ENCODE measurements at places on chromosomes 11 and 22.

GRCh38 chr22:24330636-24331035 is 60.0 kb downstream of the SPECC1L start:
- no peak for DNase-seq

GRCh38 chr11:79744941-79745340 is 304.1 kb upstream of the TENM4 start:
- no peak for DNase-seq

- no peak for DNase-seq
These were observed 3.6 kb downstream of the CLTCL1 start for GRCh38 chr22:19287889-19288288.

- no peak for DNase-seq
These were observed 28.4 kb downstream of the SHANK3 start for GRCh38 chr22:50701076-50701419.

- DNase-seq: no peak
These were observed 163.4 kb downstream of the CNTN5 start for GRCh38 chr11:99184146-99184545.

DNA sequence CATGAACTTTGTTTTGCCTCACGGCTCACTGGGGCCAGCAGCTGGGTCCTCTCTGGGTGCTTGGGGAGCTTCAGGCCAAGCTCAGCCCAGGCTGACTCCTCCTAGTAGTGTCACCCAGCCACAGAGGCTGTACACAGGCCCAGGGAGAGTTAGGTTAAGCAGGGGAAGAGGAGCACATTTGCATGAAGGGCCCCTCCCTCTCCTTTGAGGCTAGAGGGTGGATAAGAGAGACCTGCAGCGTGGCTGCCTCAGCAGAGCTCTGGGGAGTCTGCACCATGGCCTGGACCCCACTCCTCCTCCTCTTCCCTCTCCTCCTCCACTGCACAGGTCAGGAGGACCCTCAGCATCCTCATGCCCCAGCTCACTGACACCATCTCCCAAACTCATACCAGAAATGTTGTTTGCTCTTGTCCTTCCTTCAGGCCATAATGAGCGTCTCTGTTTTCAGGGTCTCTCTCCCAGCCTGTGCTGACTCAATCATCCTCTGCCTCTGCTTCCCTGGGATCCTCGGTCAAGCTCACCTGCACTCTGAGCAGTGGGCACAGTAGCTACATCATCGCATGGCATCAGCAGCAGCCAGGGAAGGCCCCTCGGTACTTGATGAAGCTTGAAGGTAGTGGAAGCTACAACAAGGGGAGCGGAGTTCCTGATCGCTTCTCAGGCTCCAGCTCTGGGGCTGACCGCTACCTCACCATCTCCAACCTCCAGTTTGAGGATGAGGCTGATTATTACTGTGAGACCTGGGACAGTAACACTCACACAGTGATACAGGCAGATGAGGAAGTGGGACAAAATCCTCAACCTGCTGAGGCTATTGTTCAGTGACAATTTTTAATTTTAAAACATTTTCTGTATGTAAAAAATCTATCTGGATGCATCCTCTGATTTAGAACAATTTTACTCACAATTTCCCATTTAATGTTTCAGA is 82.4 kb upstream of the VPREB1 start:
- DNase-seq: no peak

DNA sequence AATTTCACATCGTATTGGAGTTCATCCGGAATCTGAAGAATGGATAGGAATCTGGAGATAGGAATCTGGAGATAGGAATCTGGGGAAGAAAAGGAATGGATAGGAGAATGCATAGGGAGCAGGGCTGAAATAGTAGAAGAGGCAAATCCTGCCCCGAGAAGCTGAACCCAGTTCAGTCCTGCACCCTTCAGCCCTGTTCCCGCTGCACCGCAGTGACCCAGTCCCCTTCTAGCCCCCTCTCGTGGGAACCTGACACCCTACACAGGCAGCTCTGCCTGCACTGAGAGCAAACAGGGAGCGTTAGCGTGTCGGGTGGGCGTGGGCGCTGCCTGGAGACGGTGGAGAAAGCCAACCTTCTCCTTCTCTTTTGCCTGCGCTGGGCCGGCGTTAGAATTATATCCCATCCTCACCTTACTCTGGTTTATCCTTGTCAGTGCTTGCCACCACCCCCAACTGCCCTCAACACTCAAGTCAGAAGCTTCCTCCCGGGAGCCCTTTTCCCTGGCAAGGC is 1.0 kb upstream of the CCKBR start:
- no peak for DNase-seq

- no peak for DNase-seq
These were observed 16.2 kb downstream of the CSF2RB start for GRCh38 chr22:36929621-36930020.

DNA sequence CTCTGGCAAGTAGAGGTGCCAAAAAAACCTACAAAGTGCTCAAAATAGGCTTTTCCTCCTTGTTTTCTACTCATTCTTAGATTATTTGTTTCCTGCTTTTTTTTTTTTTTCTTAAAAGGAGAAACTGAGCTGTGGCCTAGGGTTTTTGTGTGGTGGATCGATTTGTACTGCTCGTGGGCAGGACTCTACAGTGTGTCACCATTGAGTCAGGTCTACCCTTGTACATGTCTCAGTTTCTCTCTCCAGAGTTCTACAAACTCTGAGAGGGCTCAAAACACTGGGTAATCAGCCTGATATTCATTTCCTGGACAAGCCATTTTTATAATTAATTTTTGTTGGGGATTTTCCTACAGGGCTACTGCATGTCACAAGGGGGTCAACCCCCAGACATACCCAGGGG is 5.2 kb upstream of the CASP4 start:
- DNase-seq: no peak

- DNase-seq: no peak
These were observed 582.0 kb downstream of the TBC1D22A start for GRCh38 chr22:47344414-47344813.

DNA sequence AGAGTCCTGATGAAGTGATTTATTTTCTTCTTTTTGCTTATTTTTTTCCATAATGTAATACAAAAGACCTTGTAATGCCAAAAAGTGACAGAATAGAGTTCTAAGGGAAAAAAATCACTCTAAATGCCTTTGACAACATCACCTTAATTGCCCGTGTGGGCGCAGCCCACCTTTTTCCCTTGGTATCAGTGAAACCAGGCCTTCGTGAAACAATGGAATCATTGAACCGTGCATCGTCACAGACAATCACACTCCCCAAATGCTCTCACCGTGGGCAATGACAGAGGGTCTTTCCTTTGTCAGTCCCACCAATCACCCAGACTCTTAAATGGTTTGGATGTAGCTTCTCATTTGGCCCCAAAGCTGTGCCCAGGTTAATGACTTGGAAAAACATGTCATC is 9.6 kb upstream of the SLC6A5 start:
- no peak for DNase-seq

- DNase-seq: no peak
These were observed 18.4 kb downstream of the KCNQ1 start for GRCh38 chr11:2462986-2463765.

DNA sequence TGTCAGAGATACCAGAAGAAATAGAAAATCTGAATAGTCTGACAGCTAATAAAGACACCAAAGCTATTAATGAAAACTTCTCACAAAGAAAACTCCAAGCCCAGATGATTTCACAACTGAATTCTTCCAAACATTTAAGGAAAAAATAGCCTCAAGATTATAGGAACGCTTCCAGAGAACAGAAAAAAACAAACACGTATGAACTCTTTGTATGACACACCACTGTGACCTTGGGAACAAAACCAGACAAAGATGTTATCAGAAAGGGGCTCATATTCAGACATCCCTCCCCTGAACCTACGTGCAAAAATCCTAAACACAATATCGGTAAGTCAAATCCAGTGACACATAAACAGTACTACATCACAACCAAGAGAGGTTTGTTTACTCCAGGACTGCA is 23.5 kb downstream of the CERK start:
- DNase-seq: no peak

DNA sequence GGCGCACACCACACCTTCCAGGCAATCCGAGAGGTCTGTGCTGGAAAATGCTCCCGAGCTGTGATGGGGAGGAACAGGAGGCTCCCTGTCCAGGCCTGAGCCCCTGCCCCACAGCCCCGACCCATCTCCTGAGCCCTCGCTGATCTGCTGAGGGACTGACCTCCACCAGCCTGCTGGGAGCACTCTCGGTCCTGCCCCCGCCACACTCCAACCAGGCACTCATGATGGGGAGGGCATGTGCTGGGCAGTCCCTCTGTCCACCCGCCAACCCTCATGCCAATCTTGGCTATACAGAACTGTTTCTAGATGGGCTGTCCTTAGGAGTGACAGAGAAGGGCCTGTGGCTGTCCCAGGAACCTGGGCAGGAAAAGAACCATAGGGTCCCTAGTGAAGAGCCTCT is 70.8 kb downstream of the TRMU start:
- no peak for DNase-seq

DNA sequence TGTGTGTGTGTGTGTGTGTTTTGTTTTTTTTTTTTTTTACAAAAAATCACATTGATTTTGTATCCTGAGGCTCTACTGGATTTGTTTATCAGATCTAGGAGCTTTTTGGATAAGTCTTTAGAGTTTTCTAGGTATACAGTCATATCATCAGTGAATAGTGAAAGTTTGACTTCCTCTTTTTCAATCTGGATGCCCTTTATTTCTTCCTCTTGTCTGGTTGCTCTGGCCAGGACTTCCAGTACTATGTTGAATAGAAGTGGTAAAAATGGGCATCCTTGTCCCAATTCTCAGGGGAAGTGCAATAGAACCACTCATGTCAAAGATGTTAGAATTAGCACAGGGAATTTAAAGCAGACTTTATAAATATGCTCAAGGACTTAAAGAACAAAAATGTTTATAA is 32.6 kb upstream of the PRDM11 start:
- no peak for DNase-seq

GRCh38 chr11:898143-898511 is 12.5 kb downstream of the CHID1 start:
- DNase-seq: no peak

- peak; percentile 17 for DNase-seq
These were observed 11.7 kb downstream of the CXCR5 start for GRCh38 chr11:118895093-118896039.

GRCh38 chr11:76838678-76839068 is 22.0 kb upstream of the ACER3 start:
- DNase-seq: no peak

GRCh38 chr22:43885319-43885671 is 6.5 kb downstream of the PNPLA5 start:
- DNase-seq: no peak

GRCh38 chr11:37450613-37451012 is 852.6 kb upstream of the RAG2 start:
- DNase-seq: no peak

- peak; percentile 65 for DNase-seq
These were observed 8.6 kb downstream of the THYN1 start for GRCh38 chr11:134244593-134244992.

- DNase-seq: no peak
These were observed 58.3 kb downstream of the CD44 start for GRCh38 chr11:35197292-35197691.

DNA sequence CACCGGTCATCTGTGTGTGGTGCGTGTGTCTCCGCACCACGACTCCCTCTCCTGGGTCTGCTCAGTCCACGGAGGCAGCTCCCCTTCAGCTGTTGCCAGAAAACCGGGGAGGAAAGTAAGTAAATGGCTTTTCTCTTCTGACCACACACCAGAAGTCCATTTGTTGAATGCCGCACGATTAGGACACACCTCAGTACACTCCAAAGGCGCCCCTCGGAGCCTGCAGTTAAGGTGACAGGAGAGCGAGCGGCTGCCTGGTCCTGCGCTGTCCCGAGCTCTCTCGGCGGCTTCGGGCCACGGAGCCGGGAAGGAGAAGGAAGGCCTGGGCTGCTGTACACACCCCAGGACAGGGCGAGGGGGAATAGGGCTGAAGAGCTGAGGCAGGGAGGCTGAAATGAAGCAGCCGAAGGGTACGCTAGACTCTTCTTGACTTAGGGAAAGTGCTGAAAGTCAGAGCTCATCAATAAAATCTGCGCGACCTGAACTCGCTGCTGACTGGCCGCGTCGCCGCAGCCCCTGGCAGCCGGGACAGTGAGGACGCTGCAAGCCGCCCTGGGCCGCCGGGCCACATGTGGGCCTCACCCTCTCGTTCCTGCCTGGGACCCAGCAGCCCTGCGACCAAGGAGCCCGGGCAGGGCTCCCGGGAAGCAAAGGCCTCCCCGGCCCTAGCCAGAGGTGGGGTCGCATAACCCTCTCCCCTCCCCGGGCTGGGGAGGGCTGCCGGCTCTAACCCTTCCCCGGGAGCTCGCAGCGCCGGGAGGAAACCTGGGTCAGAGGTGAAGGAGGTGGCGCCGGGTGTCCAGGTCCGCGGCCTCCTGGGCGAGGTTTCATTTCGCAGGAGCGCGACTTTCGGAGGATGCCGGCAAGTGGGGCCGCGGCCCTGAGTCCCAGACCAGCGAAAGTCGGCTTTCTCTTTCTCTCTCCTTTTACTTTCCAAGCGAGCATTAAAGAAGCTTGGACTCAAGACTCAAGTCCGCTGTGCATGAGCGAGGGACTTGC is 1.6 kb upstream of the PAX6 start:
- DNase-seq: no peak

- no peak for DNase-seq
These were observed 8.7 kb downstream of the KDM4F start for GRCh38 chr11:95057959-95058358.

GRCh38 chr11:3122775-3123201 is 42.3 kb downstream of the OSBPL5 start:
- DNase-seq: no peak

GRCh38 chr11:86116386-86116726 is 47.5 kb upstream of the PICALM start:
- DNase-seq: no peak

DNA sequence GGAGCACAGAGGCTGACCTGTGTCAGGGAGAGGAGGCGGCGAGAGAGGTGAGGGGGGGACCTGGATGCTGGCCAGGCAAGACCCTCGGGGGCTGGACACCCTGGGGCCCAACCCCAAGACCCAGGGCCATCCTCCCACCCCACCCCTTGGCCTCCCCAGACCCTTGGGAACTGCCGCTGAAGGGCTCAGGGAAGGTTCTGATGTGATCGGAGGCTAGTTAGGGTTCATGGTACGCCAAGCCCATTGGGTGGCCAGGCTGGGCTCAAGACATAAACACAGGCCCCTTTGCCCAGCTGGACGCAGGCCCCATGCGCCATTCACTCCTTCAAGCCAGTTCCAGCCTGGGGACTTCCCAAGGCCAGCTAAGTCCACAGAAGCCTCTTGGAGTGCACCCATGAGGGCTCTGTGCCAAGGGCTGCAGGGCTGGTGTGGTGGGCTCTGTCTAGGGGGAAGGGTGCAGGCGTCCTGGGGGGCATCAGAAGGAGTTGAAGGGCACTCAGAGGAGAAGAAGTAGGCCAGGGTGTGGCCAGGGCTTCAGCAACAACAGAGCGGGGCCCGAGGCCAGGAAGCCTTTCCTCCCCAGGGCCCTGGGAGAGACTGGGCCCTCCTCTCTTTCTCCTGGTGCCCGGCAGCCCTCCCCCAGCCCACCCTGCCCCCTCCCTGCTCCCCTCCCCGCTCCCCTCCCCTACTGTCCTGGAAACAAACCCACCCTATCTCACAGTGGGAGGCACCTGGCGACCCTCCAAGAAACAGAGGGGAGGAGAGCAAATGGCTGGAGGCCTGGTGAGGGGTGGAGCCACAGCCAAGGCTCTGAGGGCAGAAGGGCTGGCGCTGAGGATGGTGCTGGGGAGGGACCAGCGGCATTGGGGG is 12.9 kb downstream of the TSPAN32 start:
- no peak for DNase-seq

GRCh38 chr11:8020244-8020597 is 33.1 kb downstream of the EIF3F start:
- DNase-seq: no peak
